ENCODE measurements at places on chromosomes 13 and 19.

DNA sequence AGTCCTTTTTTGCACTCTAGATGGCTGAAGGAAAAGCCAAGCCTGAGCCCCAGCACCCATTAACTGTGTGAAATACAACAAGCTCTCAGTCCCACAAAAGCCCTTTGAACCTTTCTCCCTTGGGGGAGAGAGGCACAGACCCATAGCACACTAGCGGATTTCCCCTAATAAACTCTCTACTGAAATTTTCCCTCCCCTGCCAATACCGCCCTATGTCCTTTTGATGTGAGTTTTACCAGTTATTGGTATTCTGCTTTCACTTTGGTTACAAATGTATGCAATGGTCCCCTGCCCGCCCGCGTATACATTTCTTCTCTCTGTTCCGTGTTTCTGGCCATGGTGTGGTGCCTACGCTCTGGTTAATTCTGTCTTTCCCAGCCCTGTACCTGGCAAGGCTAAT is 54.0 kb upstream of the MYO16 start:
- DNase-seq = no peak

DNA sequence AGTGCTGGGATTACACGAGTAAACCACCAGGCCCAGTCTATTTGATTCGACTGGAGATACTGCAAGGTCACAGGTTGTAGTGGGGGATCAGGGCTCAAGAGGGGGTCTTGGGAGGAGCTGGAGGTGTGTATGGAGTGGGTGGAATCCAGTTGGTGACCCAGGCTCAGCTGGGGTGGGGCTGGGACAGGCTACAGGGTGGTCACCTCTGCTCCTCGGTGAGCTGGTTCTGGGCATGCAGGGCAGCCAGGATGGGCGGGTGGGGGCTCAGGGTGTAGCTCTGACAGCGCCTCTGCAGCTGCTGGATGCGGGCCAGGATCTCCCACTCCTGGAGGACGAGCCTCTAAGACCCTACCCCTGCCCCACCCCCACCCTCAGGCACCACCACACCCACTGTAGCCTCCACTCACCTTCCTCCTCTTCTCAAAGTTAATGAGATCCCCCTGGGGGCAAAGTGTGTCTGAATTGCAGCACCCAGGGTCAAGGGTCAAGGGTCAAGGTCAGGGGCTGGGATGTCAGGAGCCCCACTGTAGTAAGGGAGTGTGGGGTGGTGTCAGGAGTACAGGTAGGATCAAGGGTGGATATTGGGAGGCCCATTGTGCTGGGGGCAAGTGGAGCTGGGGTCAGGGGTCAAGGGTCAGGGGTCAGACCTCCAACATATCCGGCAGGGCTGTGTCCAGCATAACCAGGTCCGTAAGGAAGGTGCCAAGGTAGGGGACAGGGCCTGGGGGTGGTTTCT is 17.1 kb downstream of the RGL3 start:
- no peak for DNase-seq

- DNase-seq = no peak
Measured at GRCh38 chr19:7461841-7462629, 26.8 kb downstream of the PEX11G start.

DNA sequence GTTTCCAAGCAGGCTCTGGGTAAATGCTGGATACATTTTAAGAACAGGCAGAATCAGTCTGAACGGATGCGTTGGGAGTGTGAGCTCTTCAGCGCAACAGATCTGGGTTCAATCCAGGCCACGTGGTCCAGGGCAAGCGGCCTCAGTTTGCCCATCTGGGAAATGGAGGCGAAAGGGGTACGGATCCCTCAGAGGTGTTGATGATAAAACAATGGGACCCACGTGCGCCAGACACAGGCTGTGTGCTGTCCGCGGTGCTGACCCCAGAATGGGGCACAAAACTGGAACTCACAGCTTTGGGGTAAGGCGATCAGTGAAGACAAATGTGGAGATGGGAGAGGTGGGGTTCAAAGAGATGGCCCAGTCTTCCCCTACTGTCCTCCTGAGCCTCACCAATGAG is 13.1 kb upstream of the PDE4C start:
- no peak for DNase-seq

DNA sequence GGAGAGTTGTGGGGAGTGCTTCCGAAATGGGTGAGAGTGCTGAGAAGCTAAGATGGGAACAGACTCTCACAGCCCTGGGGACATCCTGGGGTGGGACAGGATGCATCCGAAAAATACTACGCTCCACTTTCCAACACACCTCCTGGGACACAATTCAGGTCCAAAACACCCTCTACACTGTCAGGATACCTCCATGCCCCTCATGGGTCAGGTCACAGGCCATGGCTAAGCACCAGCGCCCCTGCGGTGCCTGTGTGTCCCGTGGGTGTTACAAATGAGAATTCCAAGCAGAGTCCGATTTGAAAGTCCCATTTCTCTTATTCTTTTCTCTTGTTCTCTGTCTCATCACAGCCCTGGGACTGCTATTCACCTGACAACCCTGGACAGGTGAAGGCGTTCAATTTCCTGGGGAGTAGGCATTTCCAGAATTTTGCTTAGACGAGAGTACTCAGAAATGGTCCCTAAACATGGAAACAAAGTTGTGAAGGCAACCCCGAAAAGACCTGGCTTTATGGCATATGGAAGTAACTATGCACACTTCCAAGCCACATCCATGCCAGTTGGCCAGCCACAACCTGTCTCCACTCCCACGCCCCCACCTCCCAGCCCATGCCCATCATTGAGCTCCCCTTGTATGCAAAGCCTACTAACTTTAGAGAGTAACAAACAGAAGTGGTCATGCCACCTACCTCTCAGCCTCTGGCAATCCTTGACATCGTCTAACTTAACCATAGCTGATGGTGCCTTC is 87.9 kb upstream of the ZNF507 start:
- DNase-seq = no peak

GRCh38 chr19:38666663-38667511 is 19.4 kb downstream of the ACTN4 start:
- no peak for DNase-seq

DNA sequence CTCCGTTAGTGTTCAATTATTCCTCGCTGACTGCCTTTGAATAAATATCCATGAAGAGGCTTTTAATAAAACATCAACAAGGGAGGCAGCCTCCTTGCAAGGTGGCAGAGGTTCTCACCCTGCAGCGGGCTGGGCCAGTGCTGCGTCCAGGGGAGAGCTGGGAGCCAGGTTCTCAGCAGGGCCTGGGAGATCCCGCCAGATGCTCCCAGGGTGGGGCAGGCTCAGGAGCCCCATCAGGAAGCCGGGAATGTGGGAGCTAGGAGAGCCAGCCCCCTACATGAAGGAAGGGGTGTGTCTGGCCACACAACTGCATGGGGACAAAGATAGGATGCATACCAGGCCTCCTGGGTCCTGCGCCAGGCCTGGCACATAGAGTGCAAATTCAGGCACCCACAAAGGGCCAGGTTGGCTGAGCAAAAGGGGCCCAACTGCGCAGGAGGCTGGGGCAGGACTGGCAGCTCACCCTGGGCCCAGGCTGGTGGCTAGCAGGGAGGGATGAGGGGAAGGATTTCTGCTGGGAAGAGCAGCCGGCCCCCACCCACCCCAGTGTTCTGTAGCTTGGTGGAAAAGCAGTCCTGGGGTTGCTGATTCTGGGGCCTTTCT is 22.8 kb downstream of the VSTM2B start:
- DNase-seq = no peak

DNA sequence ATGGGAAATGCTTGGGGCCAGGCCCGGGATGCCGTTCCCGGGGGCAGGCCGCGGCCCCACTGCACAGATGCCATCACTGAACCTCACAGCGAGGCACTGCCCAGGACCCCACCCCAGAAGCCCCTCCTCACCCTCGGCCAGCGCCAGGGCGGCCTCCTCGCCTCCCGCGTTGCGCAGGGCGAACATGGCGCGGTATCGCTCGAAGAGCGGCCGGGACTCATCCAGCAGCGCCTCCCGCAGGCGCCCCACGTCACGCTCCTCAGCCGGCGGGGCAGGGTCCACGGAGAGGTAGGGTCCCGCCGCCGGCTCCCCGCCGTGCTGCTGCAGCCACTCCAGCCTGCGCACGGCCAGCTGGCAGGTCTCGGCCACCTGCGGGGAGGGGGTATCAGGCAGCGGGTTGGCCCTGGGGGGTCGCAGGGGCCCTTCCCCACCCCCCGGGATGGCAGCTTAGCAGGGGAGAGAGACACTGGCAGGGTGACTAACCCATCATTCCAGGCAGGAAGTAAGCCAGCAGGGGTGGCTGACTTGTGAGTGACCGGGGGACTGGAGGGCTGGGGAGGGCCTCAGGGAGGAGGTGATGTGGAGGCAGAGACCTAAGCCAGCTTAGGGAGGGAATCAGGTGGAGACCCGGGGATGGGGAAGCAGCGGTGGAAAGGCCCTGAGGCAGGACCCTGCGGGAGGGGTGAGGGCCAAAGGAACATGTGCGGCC is 8.2 kb downstream of the DOHH start:
- DNase-seq = no peak

- DNase-seq = no peak
Measured at GRCh38 chr19:12485052-12485416, 418 bp upstream of the ZNF709 start.

- DNase-seq = no peak
Measured at GRCh38 chr19:493391-494170, 2.7 kb upstream of the MADCAM1 start.

DNA sequence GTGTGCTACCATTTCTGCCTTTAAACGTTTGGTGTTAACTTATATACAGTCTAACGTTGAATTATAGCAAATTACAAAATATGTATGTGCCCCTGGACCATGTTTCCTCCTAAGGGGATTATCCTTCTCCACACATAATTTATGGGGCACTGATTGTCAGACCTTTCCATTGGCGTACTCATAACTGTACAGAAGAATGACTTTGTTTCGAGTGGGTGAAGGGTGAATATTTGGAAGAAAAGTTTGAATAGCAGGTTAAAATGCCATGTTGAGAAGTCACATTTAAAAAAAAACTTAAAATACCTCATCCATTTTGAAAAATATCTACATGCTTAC is 58.8 kb downstream of the SLC10A2 start:
- no peak for DNase-seq

DNA sequence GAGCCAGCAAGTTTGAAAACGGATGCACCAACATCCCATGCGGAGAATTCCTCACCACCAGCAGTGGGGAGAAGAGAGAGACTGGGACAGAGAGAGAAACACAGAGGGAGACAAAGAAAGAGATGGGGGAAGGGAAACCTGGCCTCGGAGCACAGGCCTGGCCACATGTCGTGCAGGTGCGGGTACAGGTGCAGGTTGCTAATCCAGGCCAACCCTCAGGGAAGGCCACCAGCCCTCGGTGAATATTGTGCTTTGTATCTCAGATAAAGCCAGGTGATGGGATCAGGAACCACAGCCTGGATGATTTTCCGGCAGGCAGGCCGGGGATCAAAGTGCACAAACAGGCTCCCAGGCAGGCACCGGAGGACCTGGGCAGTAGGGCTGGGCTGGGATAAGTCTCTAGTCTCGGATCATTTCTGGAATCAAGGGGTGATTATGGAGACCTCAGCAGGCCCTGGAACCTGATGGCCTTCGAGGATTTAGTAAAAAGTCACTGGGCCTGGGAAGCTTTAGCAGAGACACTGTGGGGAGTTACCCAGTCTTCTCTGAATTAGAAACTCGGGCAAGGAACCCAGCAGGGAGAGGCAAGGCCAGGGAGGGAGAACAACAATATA is 3.7 kb downstream of the GAS6 start:
- DNase-seq = no peak

- DNase-seq = no peak
Measured at GRCh38 chr13:112651311-112651710, 38.5 kb upstream of the ATP11A start.

DNA sequence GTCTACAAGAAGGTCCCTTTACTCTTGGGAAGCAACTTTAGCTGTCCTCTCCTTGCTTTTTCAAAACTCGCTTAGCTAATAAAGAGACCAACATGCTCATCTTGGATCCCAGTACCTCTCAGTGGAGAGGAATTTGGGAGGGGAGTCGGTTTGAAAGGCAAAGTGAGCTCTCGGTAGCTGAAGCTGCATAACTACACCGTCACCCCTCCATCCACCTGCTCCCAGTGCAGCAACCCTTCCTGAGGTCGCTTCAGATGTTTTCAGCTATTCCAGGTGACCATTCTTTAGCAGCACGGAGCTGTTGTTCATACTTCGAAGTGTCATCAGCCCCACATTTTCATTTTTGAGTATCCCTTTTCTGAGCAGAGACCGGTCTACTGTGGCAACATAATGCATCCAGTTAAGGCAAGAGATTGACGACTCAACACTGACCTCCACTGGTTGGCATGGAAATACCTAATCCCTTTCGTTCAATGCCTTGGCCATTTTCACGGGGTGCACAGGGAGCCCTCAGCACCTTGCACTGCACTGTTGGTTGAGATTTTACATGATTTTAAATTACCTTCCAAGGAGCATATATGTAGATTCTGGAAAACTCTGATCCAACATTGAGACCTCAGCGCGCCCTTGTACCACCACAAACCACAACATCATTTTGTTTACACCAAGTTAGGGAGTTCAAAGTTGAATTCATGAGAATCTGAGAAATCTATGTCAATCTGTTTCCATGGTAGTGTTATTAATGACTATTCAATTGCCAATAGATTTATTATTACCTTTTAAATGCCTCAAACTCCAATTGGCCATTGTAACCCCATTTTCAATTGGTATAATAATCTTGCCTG is 42.2 kb downstream of the DLEU7 start:
- DNase-seq = peak; percentile 57

- no peak for DNase-seq
Measured at GRCh38 chr13:101481421-101481820, 28.9 kb downstream of the ITGBL1 start.

DNA sequence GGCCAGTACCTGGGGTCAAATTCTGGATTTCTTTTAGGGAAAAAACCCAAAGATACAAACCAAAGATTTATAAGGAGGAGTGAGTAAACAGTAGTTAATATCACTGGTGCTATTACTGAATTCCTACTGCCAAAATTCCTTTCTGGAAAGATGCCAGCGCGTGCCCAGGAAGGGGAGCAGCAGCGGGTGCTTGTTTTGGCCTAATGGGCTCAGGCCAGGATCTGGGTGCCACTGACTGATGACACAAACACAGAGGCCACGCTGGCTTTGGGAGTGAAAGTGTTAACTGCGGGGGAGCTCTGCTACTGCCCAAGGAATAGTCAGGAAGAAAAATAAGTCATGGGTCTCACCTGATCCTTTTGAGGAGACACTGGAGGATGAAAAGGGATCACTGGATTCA is 61.2 kb downstream of the KLF2 start:
- DNase-seq = no peak

Data from stimulated activated CD4-positive, alpha-beta T cell treated with anti-CD3 and anti-CD28 coated beads, Interleukin-1b, Interleukin-23, amount 100 ng/mL, for 4 hours (primary cell).